Activated CD4-positive, alpha-beta T cell treated with anti-CD3 and anti-CD28 coated beads, Interleukin-2, amount 10 ng/mL, durations not matched to agents 7 days and 5 days (primary cell): ENCODE measurements at places on chromosomes 7 and 10. TPM values are rescaled to one million over a fixed set of nuclear protein-coding genes. Genes with fewer than 3 reads are reported as not detected.

GRCh38 chr7:24477398-24478136 lies 95.7 kb upstream of the PALS2 start:
- H3K4me1 ChIP-seq, result peaks cover 4% of the 10 kb centered on the region
- H3K27ac ChIP-seq, result no peak overlapping the region
- no peak overlapping the region for H3K4me3 ChIP-seq
- no peak for DNase-seq
- no peaks in the 10 kb centered on the region for H3K36me3 ChIP-seq

The TMEM184A gene
- not detected for total RNA-seq

The FAM25A gene
- total RNA-seq, result not detected

- H3K27me3 ChIP-seq, result no peaks in the 10 kb centered on the region
- H3K27ac ChIP-seq, result no peak overlapping the region
Measured at GRCh38 chr10:132109341-132110110, 43.8 kb downstream of the JAKMIP3 start.

DNA sequence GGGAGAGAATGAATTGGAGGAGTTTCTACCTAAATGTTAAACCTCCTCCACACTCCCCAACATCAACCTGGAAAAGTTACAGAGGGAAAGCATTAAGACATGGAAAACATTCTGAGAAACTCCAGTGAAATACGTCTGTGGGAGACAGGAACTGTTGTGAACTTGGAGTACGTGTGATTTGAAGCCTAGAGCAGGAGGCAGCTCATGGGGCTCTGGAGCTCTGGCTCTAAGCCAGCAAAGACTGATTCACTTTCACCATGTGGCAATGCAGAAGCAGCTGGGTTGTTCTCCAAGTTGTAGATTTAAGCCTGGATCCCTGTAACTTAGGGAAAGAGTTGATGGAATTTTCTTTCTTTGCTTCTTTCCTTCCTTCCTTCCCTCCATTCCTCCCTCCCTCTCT lies 503.2 kb downstream of the NRG3 start:
- no peaks in the 10 kb centered on the region for H3K4me1 ChIP-seq
- H3K27ac ChIP-seq, result no peak overlapping the region
- H3K4me3 ChIP-seq, result no peak overlapping the region
- H3K27me3 ChIP-seq, result no peaks in the 10 kb centered on the region
- H3K36me3 ChIP-seq, result no peaks in the 10 kb centered on the region
